ENCODE measurements at places on chromosomes 4 and X.

DNA sequence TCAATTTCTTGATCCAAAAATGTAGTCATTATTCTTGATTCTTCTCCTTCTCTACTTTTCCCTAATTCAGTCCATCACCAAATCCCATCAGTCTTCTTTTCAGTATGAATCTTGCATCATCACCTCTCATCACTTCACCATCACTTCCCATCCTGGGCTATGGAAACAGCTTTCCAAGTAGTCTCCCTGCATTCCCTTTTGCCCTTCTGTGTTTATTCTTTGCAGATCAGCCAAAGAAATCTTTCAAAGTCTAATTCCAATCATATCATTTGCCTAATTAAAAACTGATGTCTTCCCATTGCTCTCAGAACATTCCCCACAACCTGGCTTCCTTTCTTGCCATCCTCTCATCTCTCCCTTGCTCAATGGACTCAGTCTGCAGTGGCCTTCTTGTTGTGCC is 201.7 kb upstream of the ADAMTS3 start:
- no peak for DNase-seq

GRCh38 chr4:56953680-56954520 is 23.5 kb downstream of the NOA1 start:
- no peak for DNase-seq

- no peak for DNase-seq
These were observed 240.8 kb upstream of the DDX53 start for GRCh38 chrX:22758807-22759481.

GRCh38 chr4:89111833-89112563 is 665 bp downstream of the TIGD2 start:
- peak; percentile 11 for DNase-seq

GRCh38 chr4:22999419-22999818 is 306.7 kb downstream of the GBA3 start:
- no peak for DNase-seq

- DNase-seq, result no peak
These were observed 54.3 kb downstream of the CHST7 start for GRCh38 chrX:46627711-46628419.

DNA sequence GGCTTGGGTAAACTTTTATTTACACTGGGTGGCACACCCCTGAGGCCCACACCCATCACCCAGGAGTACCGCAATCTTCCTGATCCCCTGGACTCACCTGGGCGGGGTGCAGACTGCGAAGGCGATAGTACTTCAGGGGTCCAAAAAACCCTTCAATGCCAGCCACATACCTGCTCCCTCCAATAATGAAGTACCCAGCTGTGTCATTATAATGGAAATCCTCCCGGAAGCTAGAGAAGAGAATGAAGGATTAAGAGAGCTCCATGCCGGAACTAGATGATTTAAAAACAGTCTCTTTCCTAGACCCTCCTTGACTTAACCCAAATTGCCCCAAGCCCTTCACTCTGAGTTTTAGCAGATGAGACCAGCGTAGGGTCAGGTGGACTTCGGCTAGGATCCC is 40.9 kb downstream of the SEL1L3 start:
- DNase-seq, result no peak

- no peak for DNase-seq
These were observed 24.2 kb downstream of the ERVMER34-1 start for GRCh38 chr4:52726826-52727580.

- DNase-seq, result no peak
These were observed 52.2 kb downstream of the EFNB1 start for GRCh38 chrX:68880846-68881552.

DNA sequence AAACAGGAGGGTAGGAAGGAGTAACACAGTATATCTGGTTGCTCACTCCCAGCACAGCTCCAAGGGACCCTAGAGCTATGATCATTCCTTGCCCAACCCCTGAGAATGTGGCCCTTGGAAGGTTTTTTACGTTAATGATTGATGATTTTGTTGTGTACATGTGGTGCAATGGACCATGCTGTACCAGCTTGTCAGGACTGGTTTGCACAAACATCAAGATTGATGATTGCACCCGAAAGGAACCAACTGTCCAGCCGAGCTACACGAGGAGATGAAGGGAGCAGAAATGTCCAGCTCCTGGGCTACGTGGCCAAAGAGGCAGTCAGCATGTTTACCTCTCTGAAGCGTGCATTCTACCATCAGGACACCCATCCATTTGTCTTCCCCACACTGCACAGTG is 83.2 kb upstream of the USP9X start:
- no peak for DNase-seq

GRCh38 chrX:40883021-40883619 is 147.8 kb upstream of the MED14 start:
- no peak for DNase-seq

- no peak for DNase-seq
These were observed 33.6 kb downstream of the PITX2 start for GRCh38 chr4:110589297-110589696.

DNA sequence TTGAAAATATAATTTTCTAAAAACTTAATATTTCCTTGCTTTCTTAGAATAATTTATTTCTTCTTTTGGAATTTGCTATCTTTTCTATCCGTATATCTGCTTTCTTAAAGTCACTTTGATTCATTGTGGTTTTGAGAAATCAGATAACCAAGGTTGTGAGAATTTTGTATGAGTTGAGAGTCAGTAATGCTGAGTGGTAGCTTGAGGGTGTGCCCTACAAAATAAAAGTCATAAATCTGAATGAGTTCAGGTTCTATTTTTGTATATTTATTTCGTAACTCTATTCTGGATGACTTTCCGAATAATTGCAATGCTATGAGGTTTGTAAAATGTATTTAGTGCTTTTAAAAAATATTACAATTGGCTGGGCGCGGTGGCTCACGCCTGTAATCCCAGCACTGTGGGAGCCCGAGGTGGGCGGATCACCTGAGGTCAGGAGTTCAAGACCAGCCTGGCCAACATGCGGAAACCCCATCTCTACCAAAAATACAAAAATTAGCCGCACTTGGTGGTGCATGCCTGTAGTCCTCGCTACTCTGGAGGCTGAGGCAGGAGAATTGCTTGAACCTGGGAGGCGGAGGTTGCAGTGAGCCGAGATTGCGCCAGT is 8.9 kb downstream of the COPS4 start:
- DNase-seq, result no peak

DNA sequence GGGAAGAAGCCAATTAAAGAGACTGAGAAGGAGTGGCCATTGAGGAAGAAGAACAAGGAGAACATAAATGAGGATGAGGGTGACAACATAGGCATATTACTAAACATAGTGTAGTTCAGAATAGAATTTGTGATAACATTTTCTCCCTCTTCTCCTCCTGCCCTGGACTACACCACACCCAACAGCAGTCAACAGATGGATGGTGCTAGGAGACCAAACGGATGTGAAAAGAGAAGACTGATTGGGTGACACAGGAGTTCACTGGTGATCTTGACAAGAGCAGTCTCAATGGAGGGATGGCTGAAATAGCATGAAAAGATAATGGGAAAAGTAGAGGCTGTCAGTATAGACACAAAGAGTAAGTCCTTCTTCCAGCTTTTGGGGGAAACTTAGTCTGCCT is 226.5 kb upstream of the FGF13 start:
- DNase-seq, result no peak

GRCh38 chrX:19795307-19795706 is 92.1 kb downstream of the SH3KBP1 start:
- no peak for DNase-seq

DNA sequence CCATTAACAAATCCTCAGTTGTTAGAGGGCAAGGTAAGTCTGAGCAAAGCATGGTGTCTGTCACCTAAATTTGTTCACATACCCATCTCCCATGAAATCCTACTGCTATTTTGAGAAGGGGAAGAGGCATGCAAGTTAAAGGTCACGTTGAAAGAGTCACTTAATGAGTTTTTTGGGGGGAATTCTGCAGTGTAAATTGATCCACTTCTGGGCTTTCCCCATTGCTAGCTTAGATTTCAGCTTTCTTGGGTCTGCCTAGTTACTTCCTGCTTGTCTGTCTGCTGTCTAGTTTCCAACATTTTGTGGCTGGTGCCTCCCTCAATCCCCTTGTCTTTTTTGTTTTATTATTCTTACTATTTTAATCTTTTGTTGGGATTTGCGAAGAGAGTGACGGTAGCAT is 32.0 kb downstream of the CEP135 start:
- no peak for DNase-seq

DNA sequence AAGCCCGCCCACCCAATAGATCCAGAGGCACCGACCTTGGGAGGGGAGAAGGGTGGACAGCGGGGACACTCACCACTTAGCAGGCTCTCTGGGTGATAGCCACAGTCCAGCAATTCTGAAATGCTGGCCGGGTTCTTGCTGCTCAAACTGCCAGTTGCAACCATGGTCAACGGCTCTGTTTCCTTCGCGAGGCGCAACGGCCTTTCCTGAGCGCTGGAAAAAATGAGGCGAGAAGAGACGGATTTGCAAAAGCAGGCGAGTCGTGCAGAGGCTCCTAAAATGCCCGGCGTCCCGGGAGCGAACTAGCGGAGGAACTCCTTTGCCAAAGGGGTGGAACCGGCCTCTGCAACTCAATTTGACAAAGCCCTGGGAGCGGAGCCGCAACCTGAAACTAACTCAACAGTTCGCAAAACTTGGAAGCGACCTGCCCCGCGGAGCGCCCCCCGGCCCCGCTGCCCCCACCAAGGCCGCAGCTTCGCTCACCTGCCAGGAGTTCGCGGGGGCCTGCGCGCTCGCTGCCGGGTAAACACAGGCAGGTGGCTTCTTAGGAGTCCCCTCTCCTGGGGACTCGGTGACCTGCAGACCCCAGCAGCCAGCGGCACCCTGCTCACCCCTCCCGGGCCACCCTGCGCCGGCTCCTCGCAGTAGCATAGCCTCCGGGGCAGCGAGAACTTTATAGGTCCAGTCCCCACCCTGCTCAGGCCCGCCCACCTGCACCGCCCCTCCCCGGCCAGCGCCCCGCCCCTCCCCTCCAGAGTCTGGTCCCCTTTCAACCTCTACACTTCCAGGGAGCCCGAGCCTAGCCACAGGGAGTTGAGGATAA is at the start of gene DDIT4L:
DDIT4L (minus strand) TSS at position 649 of the 823 bp plus-strand sequence; CDS start at position 164, 485 bp downstream.
- no peak for DNase-seq

DNA sequence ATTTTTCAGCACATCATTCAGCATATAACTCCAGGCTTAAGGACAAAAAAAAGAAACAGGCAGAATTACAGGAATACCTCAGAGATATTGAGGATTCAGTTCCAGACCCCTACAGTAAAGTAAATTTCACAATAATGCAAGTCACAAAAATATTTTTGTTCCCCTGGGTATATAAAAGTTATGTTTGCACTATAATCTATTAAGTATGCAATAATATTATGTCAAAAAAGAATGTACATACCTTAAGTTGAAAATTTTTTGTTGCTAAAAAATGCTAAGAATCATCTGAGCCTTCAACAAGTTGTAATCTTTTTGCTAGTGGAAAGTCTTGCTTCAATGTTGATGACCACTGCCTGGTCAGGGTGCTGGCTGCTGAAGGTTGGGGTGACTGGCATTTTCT is 2532.5 kb downstream of the ARAP2 start:
- no peak for DNase-seq

DNA sequence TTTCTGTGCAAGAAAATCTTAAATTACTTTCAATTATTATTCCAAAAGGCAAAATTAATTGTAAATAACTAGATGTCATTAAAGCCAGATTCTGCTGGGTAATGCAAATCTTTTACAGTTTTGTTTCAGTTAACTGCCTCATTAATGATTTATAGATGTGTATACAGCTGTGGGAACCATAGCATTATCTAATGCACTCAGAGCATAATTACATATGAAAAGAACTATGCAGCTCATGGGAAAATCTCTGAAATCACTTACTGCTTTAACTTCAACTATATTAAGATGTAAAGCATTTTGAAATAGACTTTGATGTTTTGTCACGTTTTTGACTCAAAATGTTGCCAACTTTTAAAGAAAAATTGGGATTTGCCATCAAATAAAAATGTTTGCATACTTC is 630.3 kb upstream of the KLHL4 start:
- no peak for DNase-seq

GRCh38 chr4:112381996-112382692 is 85.0 kb downstream of the ALPK1 start:
- DNase-seq, result no peak

DNA sequence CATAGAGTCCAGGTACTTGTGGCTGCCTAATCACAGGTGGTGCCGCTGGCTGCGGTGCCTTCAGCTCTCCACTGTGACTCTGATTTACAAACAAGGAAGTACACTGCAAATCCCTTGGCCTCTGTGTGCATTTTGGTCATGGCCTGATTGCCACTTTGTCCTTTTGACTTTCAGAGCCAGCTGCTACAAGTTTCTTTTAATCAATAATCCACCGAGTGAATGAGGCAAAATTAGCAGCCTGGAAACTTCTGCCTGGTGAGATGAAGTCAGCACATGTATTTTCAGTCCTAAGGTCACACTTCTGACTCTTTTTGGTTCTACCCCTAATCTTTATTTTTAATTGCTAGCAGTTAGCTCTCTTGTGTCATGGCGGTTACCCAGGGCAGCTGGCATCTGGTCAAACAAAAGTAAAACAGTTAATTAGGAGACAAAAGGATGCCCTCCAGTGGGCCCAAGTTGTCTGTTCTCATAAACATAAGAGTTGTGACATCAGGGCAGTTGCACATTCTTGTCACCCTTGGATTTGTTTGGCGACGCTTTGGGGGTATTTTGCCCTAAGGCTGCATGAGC is 62.3 kb upstream of the LNX1 start:
- no peak for DNase-seq

DNA sequence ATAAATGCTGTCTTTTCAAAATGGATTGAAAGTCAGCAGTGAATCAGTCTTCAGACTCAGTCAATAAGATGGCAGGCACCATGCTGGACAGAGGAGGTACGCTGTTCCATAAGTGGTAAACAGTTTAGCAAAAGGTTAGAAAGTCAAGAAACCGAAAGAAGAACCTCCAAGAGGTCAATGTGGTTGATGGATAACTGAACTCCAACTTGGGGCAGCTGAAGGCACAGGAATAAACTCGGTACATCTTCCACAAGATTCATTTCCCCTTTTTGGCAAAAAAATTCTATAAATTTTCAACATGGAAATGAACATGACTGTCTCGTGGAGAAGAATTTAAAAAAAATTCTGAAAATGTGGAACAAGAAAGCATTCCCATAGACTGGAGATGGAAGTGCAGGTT is 18.4 kb upstream of the SEL1L3 start:
- DNase-seq, result no peak

GRCh38 chr4:175459571-175459970 is 352.5 kb downstream of the GPM6A start:
- DNase-seq, result no peak

- no peak for DNase-seq
These were observed 146.2 kb downstream of the TEX11 start for GRCh38 chrX:70762285-70762684.

- DNase-seq, result no peak
These were observed 5.0 kb upstream of the TMEM164 start for GRCh38 chrX:109997786-109998452.
